Dorsolateral prefrontal cortex (tissue), 122 donors: ENCODE measurements at places on chromosomes 5 and 9. TPM values are rescaled to one million over a fixed set of nuclear protein-coding genes. Genes with fewer than 3 reads are reported as not detected.

DNA sequence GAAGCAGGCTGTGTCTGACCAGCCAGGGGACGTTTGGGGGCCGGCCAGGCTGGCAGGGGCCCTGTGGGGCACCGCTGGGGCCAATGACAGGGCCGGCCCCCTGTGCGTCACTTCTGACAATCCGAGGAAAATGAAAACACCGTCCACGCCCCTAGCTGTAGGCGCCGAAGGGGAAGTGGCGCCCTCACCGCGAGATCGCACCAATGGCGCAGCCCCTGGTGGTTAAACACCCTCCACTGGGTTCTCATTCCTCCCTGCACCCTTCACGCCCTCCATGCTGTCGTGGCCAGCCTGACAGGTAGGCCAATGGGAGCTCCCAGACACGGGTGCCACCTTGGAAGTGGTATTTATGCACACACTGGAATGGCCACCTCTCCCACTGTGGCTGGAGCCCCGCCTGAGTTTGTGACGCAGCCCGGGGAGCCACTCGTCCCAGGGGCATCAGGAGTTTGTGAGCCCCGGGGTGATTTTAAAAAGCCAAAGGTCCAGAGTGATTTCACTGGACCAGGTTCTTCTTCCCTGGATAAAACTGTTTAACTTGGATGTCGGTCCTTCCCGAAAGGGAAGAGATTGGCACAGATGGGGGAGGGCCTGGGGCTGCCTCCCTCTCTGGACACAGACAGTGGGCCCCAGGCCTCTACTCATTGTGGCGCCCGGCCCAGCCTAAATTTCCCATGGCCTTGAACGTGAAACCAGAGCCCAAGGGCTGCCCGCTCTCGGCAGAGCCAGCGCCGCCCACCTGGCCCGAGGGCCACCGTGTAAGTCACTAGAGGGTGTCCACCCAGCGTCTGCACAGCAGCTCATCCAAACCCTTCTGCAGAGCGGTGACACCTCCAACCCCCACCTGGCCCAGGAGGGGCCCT lies 49.7 kb downstream of the NKD2 start:
- no peak for DNase-seq

The MACROH2A1 gene
- total RNA-seq, result 120 TPM

- DNase-seq, result no peak
Observed at GRCh38 chr9:33103501-33104281, 27.2 kb upstream of the SMU1 start.

DNA sequence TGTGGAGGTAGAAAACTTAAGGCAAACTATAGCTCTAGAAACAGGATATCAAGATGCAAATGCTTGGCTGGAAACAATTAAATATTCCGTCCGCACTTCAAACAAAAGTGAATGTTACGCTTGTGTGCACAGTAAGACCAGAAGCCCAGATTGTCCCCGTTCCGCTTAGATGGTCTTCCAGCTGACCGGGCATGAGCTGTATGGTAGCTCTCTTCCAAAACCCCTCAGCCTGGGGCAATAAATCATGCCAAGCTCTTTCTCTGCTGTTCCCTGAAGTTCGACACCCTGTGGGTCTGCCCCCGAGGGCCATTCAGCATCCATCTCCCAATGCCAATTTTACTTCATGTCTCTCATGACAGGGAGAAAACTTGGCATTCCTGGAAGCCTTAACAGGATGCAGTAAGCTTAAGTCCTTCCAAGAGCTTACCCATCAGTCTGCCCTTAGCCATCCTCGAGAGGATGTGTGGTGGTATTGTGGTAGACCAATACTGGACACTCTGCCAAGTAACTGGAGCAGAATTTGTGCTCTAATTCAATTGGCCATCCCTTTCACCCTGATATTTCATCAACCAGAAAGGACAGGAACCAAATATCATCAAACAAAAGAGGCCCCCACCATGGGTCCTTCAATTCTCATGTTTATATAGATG lies 70.7 kb upstream of the RANBP6 start:
- no peak for DNase-seq

The PCA3 gene
- total RNA-seq, result 0.53 TPM

DNA sequence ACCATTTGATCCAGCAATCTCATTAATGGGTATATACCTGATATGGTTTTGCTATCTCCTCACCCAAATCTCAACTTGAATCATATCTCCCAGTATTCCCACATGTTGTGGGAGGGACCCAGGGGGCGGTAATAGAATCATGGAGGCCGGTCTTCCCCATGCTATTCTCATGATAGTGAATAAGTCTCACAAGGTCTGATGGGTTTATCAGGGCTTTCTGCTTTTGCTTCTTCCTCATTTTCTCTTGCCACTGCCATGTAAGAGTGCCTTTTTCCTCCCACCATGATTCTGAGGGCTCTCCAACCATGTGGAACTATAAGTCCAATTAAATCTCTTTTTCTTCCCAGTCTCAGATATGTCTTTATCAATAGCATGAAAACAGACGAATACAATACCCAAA lies 74.5 kb upstream of the APC start:
- no peak for DNase-seq

DNA sequence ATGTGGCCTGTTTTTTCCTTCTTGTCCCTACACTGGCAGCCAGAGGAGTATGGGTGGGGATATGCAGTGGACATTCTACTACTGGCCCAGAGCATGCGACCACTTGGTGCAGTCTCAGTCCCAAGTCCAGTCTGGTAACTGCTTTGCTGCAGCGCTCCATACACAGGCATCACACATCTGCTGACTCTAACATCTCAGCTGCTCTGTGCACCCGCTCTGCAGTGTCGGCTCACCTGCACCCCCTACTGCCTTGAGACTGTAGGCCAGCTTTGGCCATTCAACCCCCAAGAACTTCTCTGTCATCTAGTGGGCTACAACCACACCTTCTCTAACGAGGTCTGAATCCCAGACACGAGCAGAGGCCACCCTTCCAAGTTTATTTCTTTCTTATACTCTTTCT lies 46.4 kb upstream of the SLCO6A1 start:
- no peak for DNase-seq

DNA sequence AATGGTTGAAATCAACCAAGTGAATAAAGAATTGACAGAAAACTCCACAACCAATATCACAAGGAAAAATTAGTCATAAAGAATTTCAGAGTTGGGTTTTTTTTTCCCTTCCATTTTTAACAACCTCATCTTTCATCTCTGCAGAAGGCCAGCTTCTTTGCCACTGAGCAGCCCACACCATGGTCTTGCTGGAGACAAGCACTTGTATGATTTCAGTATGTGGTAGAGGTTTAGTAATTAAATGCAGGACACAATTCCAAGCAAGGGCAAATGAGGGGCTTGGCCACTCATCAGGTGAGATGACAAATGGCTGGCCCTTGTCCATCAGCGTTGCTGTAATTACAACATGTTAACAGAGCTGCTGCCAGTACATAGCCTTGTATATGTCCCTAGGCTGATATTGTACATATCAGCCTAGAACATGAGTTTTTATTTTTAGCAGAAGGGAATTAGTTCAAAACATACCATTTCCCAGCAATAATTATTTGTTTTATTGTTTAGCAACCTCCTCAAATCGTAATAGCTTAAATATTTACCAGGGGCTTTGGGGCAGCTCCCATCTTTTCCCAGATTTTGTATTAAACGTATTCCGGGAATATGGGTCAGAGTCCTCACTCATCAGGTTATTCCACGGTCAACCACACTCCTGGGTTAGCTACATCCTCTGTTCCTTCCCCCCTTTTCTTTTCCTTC lies 5.0 kb upstream of the C9 start:
- DNase-seq, result no peak

DNA sequence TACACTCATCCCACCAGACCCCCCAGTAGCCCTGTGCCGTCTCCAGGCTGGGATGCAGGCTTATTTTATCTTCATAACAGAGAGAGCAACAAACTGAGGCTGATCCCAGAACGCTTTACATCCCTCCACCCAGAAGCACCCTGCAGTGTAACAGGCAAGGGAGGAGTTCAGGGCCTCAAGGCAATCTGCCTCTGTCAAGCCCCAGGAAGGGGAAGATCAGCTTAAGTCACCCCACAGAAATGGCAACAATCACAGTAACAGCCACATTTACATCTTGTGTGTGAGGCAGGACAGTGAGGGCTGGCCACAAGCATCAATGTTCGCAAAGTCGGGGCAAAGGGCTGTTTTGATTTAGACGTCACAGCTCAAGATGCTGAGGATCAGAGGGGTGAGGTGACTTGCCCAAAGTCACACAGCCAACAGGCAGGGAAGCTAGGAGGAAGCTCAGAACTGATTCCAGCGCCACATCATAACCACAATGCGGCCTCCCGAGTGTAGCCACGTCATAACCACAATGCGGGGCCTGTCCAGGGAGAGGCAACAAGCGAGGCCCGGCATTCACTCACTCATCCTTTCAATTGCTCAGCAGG lies 14.4 kb downstream of the STK10 start:
- no peak for DNase-seq

- DNase-seq, result no peak
Observed at GRCh38 chr5:157747766-157748700, 4.5 kb downstream of the LSM11 start.

DNA sequence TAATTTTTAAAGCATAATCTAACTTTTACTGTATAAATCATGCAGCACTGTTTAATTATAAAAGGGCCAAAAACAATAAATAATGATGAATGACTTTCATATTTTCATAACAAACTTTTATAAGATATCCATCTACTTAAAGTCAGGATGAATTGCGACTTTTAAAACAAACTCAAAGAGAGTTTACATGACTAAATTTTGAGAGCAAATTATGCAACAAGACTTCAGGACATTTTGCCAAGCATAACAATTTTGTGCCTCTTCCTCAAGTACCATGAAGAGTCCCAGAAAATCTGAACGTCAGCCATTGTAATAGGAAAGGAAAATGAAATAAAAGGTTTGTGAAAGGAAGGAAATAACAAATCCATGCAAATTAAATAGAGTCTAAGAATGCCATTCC lies 24.4 kb downstream of the ERAP1 start:
- DNase-seq, result no peak

DNA sequence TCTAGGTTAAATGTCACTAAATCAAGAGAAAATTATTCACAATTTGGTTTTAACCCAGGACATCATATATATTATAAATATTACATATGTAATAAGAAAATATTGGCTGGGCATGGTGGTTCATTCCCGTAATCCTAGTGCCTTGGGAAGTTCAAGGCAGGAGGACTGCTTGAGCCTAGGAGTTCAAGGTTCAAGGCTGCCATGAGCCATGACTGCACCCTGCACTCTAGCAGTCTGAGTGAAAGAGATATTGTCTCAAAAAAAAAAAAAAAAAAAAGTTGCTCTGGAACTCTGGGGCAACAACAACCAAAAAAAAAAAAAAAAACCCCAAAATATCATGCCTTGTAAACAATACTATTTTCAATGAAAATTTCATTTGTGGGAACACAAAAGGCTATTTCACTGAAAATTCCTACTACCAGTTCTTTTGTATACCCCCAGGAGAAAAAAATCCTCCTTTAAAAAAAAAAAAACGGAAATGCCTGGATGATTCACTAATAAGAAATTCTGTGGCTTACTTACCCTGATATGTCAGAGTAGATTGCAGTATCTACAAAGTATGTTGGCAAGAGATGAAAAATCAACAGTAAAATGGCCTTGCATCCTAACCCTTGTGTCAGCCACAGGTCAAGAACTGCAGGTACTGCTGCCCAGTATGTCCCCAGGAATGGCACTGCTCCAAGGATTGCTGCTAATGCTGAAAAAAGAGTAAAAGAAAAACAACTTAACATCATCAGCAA lies 22.6 kb upstream of the CTNNAL1 start:
- DNase-seq, result no peak

DNA sequence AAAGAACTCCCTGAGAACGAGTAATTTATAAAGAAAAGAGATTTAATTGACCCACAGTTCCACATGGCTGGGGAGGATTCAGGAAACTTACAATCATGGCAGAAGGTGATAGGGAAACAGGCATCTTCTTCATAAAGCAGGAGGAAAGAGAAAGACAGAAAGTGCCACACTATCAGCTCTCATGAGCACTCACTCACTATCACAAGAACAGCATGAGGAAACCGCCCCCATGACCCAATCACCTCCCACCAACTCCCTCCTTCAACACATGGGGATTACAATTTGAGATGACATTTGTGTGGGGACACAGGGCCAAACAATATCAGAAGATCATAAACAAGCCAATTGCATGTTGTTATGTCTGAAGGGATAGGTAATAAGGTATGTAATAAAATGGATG lies 935.9 kb upstream of the COX7C start:
- DNase-seq, result no peak

- no peak for DNase-seq
Observed at GRCh38 chr9:20580673-20581072, 41.6 kb downstream of the MLLT3 start.

GRCh38 chr9:117000196-117000723 lies 313.2 kb downstream of the TRIM32 start:
- DNase-seq, result no peak

DNA sequence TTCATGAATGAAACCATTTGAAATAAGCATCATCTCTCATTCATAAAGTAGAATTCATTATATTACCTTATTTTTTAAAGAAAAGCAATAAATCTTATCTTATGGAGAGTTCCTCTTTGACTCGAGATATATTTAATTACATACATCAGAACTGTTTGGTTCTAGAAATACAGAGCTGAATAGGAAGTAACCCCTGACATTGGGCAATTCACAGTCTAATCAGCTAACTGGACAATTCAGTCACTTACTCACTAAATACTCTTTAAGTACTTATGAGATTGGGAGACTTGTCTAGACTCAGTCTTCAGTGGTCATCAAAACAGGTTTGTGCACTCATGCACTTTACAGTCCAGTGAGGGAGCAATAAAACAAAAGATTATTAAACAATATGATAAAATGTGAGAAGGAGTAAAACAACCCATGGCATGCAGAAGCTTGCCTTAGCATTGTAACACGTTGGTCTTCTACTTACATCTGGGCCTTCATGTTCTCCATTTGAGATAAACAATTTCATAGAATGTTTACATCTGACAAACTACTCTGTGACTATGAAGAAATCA lies 11.5 kb upstream of the FBXO38 start:
- DNase-seq, result no peak

DNA sequence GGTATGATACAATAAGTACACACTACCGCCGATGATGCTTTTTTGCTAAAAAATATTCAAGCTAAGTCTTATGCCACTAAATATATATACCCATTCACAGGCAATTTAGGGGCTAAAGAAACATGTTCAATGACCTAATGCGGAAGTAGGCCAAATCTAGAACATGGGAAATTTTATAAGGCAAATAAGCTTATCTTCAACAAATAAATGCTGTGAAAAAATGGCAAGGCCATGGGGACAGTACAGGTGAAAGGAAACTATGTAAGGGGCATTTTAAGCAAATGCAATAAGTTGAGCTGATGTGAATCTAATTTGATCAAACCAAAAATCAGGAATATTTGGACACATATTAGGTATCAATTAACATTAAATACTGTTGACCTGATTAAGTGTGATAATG lies 339.5 kb upstream of the EDIL3 start:
- DNase-seq, result no peak

DNA sequence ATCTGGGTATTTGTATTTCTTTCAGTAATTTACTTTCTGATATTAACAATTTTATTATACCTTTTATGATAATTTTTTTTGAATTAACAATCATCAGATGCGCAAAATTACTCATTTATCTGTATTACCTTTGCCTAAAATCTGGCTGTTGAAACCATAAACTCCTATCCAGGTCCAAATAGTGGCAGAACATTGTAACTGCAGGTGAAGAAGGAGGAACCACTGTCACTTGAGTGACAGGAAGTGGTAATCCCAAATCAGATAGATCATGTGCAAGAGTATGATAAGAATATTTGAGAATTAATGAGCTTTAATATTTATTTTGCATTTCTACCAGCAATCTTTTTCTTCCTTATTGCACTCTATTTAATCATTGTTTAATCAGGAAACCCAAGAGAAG lies 139.3 kb upstream of the TLE4 start:
- DNase-seq, result no peak

The CDC20B gene
- total RNA-seq, result not detected

The SLC34A3 gene
- total RNA-seq, result not detected

- DNase-seq, result no peak
Observed at GRCh38 chr9:77707383-77708063, 59.4 kb upstream of the GNA14 start.
